Vagina (tissue), 2 donors: ENCODE measurements at places on chromosomes 5 and 9. TPM values are rescaled to one million over a fixed set of nuclear protein-coding genes. Genes with fewer than 3 reads are reported as not detected.

DNA sequence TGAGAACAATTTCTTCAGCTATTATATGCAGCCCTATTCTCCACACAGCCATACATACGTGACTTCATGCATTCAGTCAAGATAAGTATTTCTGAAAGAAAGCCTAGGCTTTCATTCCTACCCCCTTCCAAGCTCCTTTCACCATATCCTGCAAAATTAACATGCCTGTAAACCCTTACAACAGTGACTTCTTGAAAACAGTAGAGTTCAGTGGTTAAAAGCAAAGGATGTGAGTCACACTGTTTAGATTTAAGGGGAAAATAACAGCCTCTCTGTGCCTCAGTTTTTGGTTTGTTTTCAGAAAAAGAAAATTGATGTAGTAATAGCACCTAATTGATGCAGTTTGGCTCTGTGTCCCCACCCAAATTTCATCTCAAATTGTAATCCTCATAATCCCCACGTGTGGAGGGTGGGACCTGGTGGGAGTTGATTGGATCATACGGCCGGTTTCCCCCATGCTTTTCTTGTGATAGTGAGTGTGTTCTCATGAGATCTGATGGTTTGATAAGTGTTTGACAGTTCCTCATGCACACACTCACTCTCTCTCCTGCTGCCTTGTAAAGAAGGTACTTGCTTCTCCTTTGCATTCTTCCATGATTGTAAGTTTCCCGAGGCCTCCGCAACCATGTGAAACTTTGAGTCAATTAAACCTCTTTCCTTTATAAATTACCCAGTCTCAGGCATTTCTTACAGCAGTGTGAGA lies 264.8 kb downstream of the CETN3 start:
- no peak for DNase-seq
- H3K36me3 ChIP-seq: no peaks in the 10 kb centered on the region
- no peaks in the 10 kb centered on the region for H3K4me1 ChIP-seq
- no peaks in the 10 kb centered on the region for H3K27me3 ChIP-seq
- H3K27ac ChIP-seq: no peak overlapping the region

DNA sequence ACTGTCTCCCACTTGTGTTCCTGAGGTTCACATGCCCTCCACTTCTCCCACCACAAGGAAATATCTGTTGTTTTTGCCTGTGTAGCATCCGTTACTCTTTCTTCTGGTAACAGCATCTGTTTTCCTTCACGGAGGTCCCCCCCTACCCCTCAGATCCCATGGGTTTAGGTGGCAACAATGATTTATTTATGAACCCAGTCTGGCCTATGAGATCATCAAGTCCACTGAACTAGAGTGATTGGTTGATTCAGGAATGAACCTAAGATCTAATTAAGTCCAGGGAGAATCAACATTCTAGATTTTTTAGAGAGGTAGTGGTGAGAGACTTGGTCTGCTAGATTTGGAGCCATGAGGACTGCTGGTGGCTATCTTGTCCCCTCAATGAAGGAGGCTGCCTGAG lies 166.8 kb downstream of the NR3C1 start:
- H3K36me3 ChIP-seq: no peaks in the 10 kb centered on the region
- no peaks in the 10 kb centered on the region for H3K27me3 ChIP-seq
- no peak overlapping the region for H3K4me3 ChIP-seq
- peaks cover 12% of the 10 kb centered on the region for H3K4me1 ChIP-seq
- no peak for DNase-seq

GRCh38 chr9:34440017-34440416 lies 18.4 kb downstream of the FAM219A start:
- DNase-seq: no peak
- H3K27me3 ChIP-seq: no peaks in the 10 kb centered on the region
- no peak overlapping the region for H3K4me3 ChIP-seq
- no peaks in the 10 kb centered on the region for H3K36me3 ChIP-seq
- H3K4me1 ChIP-seq: peaks cover 11% of the 10 kb centered on the region

DNA sequence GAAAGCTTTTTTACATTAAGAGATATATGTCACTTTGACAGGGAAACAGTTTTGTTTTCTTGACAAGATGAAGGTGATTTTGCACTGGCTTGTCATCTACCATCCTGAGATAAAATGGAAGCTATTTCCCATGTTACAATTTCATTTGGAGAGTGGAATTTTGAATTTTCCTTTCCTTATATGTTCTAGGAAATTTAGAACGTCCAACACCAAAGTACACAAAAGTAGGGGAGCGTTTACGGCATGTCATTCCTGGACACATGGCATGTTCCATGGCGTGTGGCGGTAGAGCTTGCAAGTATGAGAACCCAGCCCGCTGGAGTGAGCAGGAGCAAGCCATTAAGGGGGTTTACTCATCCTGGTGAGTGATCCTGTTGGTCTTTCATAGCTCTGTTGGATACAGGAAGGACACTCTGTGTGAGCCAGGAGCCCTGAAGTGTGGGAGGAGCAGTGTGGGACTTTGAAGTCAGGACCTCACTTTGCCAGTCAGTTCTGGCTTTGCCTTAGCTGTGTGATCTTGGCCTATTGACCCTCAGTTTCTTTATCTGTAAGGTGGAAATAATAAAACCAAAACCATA lies 887 bp downstream of the PTPDC1 start:
- DNase-seq: no peak
- no peaks in the 10 kb centered on the region for H3K36me3 ChIP-seq
- H3K27ac ChIP-seq: no peak overlapping the region
- H3K4me1 ChIP-seq: peaks cover 7% of the 10 kb centered on the region
- no peaks in the 10 kb centered on the region for H3K27me3 ChIP-seq
- H3K4me3 ChIP-seq: no peak overlapping the region

GRCh38 chr9:27133817-27134216 lies 24.8 kb downstream of the TEK start:
- no peaks in the 10 kb centered on the region for H3K27me3 ChIP-seq
- H3K4me1 ChIP-seq: no peaks in the 10 kb centered on the region
- H3K27ac ChIP-seq: no peak overlapping the region
- H3K4me3 ChIP-seq: no peak overlapping the region
- DNase-seq: no peak
- H3K36me3 ChIP-seq: no peaks in the 10 kb centered on the region

GRCh38 chr5:138354926-138355378 lies 2.5 kb downstream of the KDM3B start:
- no peaks in the 10 kb centered on the region for H3K27me3 ChIP-seq
- peak overlapping the region; percentile 92 for H3K4me3 ChIP-seq
- peaks cover 30% of the 10 kb centered on the region for H3K4me1 ChIP-seq
- peak overlapping the region; percentile 98 for H3K27ac ChIP-seq

- H3K4me1 ChIP-seq: peaks cover 14% of the 10 kb centered on the region
- no peak for DNase-seq
These were observed 1.2 kb downstream of the CDK20 start for GRCh38 chr9:87973122-87973521.

DNA sequence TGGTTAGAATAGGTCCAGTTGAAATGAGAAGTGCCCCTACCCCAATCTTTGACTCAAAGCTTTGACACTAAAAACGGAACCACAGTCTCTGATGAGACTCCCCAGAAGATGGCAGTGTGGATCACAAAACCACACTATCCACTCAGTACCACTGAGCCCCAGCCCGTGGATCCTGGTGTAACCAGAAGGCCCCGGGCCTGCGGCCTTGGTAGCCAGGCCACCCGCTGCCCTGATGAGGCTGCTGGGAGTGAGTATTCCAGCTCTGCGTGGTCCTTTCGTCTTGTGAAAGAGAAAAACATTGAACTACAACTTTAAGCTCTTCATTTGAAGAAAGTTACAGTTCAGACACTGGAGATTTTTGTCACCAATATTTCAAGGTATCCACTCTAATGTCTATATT lies 42.2 kb upstream of the FBP1 start:
- peaks cover 15% of the 10 kb centered on the region for H3K4me1 ChIP-seq
- H3K27ac ChIP-seq: peak overlapping the region; percentile 59
- no peak overlapping the region for H3K4me3 ChIP-seq

GRCh38 chr5:141906972-141907371 lies 16.7 kb upstream of the DELE1 start:
- no peak overlapping the region for H3K4me3 ChIP-seq
- H3K27me3 ChIP-seq: no peaks in the 10 kb centered on the region
- no peaks in the 10 kb centered on the region for H3K4me1 ChIP-seq
- H3K27ac ChIP-seq: no peak overlapping the region

DNA sequence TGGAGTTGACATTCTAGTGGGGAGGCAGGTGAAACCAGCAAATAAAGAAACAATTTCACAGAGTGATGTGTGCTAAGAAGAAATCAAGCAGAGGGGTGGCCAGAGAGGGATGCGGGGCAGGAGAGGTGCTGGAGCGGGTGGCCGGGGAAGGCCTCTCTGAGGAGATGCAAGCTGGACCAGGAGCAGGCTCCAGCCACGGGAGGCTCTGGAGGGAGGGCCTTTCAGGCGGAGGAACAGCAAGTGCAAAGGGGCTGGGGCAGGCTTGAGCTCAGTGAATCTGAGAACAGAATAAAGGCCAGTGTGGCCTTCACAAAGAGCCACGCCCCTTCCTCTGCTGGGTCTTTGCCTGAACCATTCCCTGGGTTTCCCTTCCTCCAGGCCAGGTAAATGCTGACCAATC lies 73.2 kb upstream of the NEURL1B start:
- no peak overlapping the region for H3K4me3 ChIP-seq
- H3K27ac ChIP-seq: no peak overlapping the region
- no peaks in the 10 kb centered on the region for H3K27me3 ChIP-seq
- no peaks in the 10 kb centered on the region for H3K36me3 ChIP-seq

Gene QRFP
- total RNA-seq: not detected
